NCI-H524 (cell line): ENCODE measurements at places on chromosomes 5 and 9.

DNA sequence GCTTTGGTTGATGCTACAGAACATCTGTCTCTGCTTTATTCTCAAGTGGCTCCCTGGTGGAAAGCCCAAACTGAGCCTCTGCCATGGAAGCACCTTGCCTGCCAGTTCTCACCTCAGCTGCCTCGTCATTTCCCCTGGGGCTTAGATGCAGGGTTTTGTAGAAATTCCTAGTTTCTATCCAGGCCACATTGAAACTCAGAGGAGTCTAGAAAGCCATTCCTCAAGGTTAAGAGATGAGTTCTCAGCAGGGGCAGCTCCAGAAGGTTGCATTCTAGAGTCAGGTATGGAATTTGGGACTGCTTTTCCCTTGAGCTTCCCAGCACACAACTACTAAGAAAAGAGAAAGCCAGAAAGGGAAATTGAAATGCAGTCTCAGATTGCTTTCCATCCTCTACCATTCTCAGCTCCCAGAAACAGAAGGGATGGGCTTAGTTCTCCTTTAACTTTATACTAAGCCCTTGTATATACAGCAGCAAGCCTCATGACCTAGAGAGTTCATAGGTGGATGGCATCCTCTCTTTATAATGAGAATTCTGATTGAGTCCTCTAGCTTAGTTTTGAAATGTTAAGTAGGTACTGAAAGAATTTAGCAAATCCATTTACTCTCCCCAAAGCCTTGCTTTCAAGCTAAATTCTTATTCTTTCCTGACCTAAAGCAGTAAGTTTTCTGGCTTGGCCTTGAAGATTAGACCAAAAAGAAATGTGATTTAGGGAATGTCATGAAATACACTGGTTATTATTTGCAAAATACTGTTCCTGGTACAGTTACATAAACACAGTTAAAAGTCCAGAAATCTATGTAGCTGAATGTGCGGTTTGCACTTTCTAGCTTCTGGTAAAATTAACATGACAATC lies 66.0 kb upstream of the MEF2C start:
- DNase-seq = peak; percentile 48

DNA sequence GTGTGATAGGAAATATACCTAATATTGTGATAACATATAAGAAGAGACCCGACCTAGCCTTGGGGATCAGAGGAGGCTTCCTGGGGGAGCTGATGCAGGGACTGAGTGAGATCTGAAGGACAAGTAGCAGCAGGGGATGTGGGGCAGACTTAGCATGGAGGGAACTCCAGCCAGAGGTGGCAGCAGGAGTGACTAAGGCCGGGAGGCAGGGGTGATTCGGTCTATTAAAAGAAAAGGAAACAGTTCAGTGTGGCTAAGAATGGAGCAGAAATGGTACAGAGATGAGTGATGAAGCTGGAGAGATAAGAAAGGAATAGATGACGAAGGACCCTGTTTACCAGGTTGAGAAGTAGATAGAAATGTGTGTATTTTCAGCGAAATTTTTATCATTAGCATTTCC lies 408.8 kb downstream of the ENC1 start:
- DNase-seq = no peak

GRCh38 chr9:38622951-38623350 lies 2.6 kb upstream of the ANKRD18A start:
- DNase-seq = no peak

DNA sequence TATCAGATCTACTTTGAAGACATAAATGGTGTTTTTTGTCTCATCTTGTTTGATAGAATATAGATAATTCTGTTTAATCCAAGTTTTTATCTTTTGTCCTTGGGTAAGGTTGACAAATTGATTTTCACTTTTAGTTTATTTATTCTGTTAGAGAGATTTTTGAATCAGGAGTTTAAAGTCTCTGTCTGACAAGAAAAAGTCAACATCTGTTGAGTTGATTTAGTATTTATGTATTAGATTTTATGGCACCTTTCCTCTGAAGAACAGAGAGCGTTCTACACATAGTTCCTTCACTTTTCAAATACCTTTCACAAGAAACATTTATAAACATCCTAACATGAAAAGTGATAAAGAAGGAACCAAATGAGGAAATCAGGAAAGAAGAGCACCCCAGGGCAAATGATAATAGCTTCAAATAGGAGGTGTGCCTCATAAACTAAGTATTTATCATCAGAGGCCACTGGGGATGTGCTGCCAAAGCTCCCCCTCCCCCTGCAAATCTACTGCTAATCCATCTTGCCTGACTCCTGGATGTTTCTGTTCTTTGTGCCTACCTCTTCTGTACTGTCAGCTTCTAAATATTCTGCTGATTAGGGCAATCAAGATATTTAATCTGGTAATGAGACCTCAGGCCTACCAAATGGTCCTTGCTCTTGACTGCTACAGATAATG lies 457.7 kb upstream of the CHD1 start:
- DNase-seq = no peak

DNA sequence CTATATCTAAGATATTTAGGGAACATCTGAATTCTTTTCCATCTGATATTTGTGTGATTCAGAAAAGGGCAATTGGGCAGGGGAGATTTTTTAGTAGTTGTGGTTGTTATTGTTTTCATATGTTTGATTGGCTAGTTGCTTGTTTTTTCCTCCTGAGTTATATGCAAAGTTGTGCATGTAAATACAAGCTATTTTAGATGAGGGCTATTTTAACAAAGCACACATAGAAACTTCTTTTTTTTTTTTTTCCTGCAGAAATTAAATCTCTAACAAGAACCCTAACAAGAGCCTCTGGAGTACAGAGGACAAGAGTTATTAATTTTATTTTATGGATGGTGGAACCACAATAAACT lies 559.1 kb downstream of the CETN3 start:
- no peak for DNase-seq

DNA sequence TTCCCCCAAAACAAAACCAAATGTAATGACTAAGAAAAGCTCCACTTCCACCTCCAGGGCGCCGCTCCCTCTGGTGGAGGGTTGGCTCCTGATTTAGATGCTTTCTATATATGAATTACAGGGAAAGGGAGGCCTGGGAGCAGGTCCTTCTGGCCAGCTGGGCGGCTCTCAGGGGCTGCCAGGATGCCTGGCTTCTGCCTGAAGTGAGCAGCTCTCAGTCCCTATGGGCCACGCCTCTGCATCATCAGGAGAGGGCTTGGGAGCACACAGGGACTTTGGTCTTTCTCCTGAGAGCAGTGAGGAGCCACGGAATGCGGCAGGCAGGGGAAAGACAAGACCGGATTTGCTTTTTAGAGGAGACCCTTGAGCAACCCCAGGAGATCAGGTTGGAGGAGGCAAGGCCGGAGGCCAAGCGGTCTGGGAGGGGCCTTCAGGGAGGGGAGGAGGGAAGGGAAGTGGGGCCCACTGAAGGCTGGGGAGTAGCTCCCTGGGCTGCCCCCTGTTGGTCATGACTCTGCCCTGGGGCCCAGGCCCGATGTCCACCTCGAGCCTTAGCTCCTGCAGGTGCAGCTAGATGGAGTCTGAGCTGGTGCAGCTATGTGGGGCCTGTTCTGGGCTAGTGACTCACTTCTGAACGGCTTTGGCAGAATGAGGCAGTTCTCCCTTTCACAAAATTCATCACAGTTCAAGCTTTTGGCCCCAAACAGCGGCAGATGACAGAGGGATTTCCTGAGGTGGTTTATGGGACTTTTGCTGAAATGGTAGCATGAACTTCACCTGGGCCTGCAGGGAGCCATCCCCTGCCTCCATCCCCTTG lies 11.3 kb upstream of the GRHPR start:
- DNase-seq = no peak

DNA sequence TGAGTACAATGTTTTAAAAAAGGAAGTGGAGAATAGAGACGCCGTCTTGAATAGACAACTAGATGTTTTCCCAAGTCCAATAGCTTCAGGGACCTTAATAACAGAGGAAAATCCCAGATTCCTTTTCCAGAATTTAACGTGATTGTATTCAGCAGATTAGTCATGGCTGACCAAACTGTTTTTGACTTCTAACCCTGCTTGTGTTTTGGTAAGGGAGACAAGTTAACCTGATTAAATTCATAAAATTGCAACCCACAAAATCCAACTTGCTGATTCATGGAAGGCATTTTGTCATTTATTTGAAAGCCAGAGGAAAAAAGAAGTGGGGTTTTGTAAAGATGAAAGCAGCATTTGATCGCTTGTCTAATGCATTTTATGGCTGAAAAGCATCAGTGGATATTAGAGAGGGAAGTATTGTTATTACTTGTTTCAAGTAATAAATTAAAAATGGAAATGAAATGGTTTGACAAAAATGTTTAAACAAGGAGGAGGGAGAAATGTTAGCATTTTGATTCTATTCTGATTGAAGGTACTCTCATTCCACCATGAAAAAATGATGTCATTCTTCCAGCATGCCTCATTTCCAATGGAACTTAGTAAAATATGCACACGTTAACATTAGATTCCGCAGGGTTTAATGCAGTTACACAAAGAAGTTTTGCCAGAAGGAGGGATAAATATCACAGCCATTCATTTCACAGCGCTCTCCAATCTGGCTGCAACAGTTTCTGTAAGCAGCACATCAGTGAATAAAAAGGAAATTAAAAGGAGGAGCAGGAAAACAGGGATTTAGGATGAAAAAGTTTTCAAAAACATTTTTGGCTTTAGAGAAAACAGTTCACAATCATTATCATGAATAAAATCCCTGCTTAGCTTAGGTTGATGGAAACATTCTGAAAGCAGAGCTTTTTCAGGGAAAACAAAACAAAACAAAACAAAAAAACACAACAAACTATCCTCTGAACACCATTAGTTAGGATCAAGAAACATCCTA lies 314.7 kb downstream of the PRR16 start:
- no peak for DNase-seq
